ENCODE measurements at places on chromosomes 11 and 22. TPM values are rescaled to one million over a fixed set of nuclear protein-coding genes. Genes with fewer than 3 reads are reported as not detected.

DMC1 gene
- 1.0 TPM for total RNA-seq

FDXACB1 gene
- total RNA-seq: 2.2 TPM

RBM4B gene
- 25.1 TPM for total RNA-seq

LSP1 gene
- 6.2 TPM for total RNA-seq

ARHGAP42 gene
- total RNA-seq: 5.9 TPM

SLC22A6 gene
- total RNA-seq: 1.2 TPM

UBQLNL gene
- 0.54 TPM for total RNA-seq

CLTCL1 gene
- total RNA-seq: 8.8 TPM

- no peak for DNase-seq
Observed at GRCh38 chr11:63573881-63574855, 11.0 kb upstream of the PLAAT2 start.

GRCh38 chr22:17109113-17109865 lies 11.9 kb downstream of the TMEM121B start:
- DNase-seq: no peak

DNA sequence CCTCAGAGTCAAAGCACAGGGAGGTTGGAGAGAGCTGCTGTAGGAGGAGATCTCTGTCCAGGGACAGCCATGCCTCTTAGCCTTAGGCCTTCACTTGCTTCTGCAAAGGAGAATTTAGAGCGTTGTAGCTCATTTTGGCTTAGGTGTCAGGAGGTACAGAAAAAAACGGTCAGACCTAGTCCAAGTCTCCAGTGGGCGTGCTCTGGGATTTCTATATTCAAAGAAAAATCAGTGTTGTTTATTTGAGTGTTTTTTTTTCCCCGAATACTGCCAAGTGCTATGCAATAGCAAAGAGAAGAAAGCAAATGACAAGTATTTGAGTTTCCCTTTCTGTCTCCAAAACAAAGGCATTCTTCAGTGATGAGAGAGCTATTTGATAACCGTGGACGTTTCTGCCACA lies 22.7 kb upstream of the OPCML start:
- no peak for DNase-seq

- no peak for DNase-seq
Observed at GRCh38 chr22:50605613-50606074, 5.1 kb downstream of the MAPK8IP2 start.

GRCh38 chr11:113998574-113998973 lies 23.7 kb downstream of the HTR3A start:
- no peak for DNase-seq

DNA sequence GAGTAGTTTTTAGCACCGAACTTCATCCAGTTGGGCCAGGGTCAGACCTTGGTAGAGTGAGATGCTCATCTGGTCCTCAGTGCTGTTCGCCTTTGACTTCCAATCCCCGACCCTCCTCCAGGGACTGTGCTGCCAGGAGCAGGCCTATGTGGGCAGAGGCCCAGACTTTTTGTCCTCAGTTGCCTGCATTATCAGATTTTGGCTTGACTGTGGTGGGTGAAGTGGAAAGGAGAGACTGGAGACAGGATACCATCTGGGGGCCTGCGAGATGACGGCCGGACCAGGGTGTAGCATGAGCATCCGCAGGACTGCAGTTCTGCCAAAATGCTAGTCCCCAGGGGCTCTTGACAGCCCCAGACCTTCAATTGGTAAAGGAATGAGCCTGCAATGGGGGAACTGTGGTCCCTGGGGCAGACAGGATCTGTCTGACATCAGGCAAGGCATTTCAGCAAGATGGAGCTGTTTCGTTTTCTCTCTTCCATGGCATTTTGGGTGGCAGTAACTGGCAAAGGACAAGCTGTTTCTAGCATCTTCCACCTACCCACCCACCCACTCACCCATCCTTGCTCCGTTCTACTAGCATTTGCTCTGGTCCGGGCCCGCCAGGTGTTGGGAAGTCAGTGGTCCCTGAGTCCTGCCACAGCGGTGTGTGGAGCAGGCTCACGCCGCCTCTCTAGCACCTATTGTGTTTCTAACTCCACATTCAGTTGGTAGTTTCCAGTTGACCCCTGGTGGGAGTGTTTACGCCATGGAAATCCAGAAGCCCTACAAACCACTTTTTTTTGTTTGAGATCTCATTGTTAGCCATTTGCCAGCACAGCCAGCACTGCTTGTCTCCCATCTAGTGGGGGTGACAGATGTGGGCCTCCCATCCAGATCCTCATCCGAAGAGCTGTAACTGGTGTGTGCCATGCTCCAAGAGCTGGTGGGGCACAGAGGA lies 53.5 kb downstream of the OTOG start:
- peak; percentile 29 for DNase-seq

GRCh38 chr22:36383110-36383581 lies 4.6 kb downstream of the MYH9 start:
- no peak for DNase-seq

- no peak for DNase-seq
Observed at GRCh38 chr11:75563501-75563977, 1.5 kb downstream of the SERPINH1 start.

DNA sequence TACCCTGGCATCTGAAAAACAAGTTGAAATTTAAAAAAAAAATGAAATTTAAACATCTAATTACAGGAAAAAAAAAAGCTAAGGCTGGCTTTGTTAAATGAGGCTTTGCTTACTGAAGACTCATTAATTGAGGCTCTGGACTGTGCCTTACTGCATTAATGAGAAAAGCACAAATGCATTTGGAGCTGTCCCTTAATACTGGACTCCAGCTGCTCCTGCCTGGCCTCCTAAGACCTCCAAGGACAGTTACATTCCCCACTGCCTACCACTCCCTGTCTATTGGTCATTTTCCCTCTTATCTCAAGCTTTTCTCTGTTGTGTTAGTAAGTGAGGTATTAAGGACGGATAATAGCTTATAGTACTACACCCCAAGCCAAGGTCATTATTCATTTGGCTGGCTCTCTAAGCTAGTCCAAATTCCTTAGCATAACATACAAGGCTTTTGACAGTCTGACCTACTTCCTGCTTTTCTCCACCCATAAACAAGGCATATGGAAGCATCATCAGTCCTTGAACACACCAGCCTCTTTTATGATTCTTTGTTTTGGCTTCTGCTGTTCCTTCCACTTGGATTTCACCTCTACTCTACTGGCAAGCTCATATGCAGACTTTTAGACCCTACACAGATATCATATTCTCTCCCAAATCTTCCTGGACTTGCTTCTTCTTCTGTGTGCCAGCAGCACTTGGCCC lies 62.5 kb downstream of the USP35 start:
- DNase-seq: no peak

DNA sequence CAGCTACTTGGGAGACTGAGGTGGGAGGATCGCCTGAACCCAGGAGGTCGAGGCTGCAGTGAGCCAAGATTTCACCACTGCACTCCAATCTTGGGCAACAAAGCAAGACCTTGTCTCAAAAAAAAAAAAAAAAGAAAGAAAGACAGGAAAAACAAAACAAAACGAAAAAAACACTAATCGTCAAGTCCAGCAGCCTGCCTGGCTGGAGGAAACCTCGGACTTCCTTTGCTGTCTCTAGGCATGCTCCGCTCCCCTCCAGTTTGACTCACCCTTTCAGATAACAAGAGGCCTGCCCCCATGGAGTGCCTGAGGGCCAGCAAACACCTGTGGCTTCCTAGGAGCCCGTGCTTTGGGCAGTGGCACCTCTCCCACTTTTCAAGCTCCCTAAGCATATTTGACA lies 28.8 kb upstream of the CHKA start:
- no peak for DNase-seq

DNA sequence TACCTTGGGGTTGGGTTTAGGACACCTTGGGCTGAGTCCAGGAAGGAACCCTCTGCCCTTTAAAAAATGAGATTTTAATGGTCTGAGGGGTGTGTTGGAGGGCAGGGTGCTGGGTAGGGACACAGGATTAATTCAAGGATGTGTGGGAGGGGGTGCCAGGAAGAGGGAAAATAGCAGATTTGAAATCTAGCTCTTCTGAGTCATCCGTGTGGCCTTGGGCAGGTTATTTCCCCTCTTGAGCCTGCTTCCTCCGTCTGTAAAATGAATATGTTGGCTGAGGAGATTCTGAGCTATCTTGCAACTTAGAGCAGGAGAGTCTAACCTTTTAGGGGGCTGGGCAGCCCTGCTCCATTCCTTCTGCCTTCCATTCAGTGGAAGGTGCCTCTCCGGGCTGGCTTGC lies 3.0 kb downstream of the TSPAN18 start:
- no peak for DNase-seq

GRCh38 chr11:131841925-131842635 lies 471.7 kb downstream of the NTM start:
- no peak for DNase-seq

- no peak for DNase-seq
Observed at GRCh38 chr11:48025984-48026340, 45.6 kb downstream of the PTPRJ start.

GRCh38 chr22:35531202-35531601 lies 9.4 kb upstream of the RASD2 start:
- no peak for DNase-seq

- DNase-seq: no peak
Observed at GRCh38 chr11:62547691-62548281, 1.2 kb upstream of the AHNAK start.
